ENCODE measurements at places on chromosomes 1 and 21.
A peak's percentile ranks its signal among the peaks of the same experiment; 100 is the strongest.

- no peak for DNase-seq
Observed at GRCh38 chr1:154813846-154814505, 56.1 kb downstream of the KCNN3 start.

DNA sequence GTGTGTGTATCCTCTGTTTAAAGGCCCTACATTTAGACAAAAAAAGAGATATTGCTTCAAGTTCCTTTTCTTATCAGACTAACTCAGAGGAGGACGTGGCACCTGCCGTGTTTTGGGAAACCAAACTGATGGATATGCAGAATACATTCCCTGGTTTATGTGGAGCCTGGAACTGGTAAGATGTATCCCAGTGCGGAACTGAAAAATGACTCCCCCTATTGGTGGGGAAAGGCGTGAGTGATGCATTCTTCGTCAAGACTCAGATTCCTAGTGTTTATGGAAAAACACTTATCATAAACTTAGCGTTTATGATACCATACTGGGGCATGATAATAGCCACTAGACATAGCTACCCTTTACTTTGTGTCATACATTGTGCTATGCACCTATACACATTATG is 154.2 kb downstream of the ZNF326 start:
- DNase-seq = no peak

DNA sequence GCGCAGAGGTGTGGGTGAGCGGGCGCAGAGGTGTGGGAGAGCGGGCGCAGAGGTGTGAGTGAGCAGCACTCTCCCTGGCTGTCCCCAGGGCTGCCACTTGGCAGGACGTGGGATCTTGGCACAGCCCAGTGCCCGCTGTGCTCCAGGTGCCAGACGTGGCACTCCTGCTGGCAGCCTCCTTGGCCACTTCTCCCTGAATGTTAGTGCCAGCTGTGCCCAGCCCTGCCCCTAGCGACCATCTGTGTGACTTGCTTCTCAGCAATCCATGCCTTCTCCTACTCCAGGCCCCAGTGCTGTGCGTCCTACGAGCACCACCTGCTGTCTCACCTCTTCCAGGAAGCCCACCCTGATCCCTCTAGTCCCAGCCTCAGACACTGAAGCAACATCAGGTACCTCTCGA is 30.5 kb downstream of the KRTAP10-1 start:
- DNase-seq = peak; percentile 7

DNA sequence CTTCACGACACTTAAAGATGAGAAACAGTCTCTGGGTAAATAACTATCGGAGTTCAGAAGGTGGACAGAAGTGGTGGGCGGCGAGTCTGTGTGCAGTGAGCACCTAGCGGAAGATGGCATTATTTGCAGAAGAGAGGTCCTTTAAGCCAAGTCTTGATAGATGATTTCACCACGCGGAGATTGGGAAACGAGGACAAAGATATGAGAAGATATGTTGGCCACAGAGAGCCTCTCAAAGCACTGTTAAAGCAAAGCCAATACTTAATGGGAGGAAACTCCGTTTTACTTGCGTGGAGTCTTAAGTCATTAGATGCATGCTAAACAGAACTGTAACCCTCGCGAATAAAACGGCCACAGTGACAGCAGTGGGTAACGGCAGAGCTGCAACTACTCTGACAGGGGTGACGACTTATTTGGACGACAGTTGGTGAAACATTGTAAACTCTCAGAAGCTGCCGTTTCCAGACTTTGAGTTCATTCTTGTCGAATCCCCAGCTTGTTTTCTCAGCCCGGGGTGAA is 577 bp upstream of the CEP350 start:
- peak; percentile 61 for DNase-seq

GRCh38 chr21:38794978-38795377 is 10.8 kb upstream of the ETS2 start:
- no peak for DNase-seq

DNA sequence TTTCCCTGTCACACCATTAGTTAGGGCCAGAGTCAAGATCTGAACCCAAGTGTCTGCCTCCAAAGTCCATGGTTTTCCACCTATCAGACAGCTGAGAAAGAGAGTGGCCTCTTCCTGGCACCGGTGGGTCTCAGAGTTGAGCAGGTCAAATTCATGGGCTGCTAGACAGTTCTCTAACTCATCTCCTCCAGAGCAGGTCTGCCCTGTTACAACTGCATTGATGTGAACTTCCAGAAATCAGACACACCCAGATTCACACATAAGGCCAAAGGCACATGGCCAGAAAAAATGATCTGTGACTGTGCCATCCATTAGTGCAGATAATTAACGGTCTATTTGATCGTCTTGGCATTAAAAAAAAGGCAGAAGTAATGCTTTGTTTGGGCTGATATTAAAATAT is 17.5 kb downstream of the SMIM12 start:
- DNase-seq = no peak

DNA sequence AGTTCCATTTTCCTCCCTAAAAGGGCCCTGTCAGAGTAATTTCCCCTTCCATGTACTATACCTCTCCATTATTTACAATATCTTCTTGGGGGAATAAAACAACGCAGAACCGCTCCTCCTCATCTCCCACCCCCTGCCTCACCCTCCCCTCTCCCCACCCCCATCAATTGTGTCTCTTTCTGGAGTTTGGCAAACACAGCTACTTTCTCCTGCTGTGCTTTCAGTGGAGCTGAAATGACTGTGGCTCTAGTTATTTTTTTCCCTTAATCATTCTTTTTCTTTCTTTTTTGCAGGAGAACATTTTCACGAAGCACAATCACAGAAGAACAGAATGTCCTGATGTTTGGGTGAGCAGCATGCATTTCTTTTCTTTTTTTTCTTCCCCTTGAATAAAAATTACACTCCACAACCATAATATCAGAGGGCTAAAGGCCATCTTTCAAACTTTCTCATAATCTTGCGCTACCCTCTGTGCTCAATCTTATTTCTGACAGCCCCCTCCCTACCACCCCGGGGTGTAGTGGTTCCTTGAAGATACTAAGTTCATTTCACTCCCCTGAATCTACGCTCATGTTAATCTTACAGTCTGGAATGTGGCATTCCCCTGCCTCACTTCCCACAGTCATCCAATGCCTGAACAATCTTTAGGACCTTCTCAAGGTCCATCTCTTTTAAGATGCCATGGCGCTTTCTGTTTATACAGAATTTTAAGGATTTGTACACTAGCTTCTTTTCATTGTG is 8.8 kb upstream of the PLXNA2 start:
- DNase-seq = no peak

GRCh38 chr21:36132696-36133095 is 2.2 kb upstream of the CBR3 start:
- DNase-seq = no peak

DNA sequence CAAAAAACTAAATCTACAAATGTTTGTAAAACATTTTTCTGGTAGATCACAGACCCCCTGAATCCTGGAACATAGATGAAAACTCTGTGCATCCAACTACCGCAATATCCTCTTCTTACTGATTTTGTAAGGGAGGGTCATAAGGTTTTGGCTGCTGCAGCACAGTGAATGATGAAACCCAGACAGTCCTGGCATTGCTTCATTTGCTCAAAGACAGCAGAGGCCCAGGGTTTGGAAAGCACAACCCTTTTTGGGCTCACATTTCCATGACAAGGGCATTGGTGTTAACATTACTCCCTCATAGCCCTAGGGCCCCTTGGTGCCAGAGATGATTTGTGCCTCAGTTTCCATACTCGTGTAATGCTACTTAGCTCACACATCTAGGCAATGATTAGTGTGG is 51.2 kb downstream of the PLXNA2 start:
- DNase-seq = no peak

- no peak for DNase-seq
Observed at GRCh38 chr21:16563795-16564194, 834.0 kb downstream of the USP25 start.

DNA sequence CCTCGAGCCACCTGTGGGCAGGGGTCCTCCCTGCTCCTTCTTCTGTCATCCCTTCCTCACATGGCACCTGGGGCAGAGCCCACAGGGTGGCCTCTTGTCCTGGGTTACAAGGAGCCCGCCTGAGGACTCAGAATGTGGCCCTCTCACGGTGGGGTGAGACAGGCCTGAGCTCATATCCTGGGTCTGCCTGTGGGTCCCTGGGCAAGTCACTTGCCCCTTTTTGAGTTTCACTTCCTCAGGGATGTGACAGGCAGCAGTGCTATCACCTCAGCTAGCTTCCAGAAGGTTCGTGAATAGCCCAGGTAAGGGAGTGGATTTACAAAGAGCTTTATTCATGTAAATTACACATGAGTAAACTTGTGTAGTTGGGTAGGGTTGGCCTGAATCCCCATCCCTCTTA is 33.5 kb downstream of the HTR6 start:
- no peak for DNase-seq

DNA sequence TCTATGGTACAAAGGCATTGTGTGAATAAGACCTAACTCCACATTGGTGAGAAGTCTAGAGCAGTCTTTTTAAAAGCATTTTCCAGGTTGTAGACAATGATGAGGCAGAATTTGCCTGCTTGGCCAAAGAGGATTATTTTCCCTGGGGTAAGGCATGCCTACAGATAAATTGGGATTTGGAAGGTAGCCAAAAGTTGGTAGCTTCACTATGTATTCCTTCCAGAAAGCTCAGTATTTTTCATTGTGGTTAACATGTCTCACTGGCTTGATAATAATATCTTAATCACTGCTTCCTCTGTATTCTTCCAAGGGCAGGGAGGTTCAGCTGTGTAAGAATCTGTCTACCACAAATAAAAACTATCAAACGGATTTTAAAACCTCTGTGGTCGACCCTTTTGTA is 590.8 kb upstream of the PRMT6 start:
- DNase-seq = no peak

DNA sequence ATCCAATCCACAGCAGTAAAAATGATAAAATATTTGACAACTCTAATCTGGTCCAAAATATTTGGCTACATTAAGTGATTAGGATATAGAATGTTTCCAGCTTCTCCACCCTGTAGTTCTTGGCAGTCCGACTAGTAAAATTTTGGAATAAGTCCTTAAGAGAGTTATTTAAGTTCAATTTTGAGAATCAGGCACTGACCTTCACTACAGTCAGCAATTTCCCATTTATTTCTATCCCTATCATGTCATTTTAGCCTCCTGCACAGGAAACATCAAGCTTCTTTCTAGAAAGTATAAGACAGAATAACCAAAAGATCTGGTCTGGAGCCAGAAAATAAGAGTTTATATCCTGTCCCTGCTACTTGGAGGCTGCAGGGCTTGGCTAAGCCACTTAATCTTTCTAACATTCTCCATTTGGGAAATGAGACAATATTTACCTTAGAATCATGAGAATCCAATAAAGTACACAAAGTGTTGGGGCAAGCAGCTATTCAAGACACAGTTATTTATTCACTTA is 162.2 kb downstream of the DPYD start:
- no peak for DNase-seq

DNA sequence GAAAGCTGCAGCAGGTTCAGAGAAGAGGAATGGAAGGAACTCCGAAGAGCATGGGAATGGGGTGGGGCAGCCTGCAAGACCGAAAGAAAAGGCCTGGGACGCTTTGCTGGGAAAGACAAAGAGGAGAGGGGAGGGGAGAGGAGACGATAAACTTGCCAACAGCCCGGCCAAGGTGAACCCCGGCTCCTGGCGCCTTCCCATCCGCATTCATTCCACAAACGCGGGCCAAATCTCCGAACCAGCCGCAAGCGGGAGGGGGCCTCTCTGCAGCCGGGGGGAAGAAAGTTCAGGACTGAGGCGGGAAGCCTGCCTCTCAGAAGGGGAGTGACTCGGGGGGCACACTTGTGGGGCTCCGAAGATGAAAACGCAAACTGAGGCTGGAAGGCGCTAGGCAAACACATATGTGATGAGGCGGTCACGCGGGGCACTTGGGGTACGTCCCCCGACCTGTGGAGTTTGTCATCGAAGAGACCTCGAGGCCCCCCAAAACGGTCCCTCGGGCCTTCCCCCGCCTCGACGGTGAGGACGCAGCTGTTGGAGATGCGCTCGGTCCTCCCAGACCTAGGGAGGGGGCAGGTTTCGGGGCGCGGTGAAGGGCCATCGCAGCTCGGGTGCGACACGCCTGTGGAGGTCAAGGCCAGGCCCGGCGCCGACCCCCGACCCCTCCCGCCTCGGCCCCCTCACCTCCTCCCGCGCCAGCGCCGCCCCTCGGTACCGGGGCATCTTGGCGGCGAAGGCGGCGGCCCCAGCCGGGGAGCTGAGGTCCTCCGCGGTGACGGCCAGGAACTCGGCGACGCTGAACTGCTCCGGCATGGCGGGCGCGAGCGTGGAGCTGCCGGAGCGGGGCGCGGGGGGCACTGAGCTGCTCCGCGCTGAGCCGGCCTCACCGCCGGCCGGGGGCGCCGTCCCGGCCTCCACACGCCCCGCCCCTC is at the start of gene ASAP3:
Gene ASAP3, minus strand, starts transcription at position 859 of the 932 bp plus-strand sequence. Its CDS starts 46 bp downstream, at position 813.
- DNase-seq = peak; percentile 26

DNA sequence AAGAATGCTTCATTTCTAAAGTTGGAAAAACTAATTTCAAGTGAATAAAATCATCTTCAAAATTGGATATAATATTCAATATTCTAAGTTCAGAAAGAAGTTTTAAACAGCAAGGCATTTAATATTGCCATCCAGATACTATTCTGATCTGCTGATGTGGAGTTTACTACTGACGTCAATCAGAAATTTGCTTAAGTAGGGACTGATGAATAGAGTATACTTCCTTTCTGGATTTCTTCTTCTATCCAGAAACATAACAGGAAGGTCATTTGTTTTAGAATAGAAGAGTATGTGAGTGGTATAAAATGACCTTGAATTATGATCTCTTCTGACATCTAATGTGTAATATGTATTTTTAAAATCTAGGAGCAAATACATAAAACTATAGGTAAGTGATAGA is 308.1 kb upstream of the ADGRL2 start:
- DNase-seq = no peak

DNA sequence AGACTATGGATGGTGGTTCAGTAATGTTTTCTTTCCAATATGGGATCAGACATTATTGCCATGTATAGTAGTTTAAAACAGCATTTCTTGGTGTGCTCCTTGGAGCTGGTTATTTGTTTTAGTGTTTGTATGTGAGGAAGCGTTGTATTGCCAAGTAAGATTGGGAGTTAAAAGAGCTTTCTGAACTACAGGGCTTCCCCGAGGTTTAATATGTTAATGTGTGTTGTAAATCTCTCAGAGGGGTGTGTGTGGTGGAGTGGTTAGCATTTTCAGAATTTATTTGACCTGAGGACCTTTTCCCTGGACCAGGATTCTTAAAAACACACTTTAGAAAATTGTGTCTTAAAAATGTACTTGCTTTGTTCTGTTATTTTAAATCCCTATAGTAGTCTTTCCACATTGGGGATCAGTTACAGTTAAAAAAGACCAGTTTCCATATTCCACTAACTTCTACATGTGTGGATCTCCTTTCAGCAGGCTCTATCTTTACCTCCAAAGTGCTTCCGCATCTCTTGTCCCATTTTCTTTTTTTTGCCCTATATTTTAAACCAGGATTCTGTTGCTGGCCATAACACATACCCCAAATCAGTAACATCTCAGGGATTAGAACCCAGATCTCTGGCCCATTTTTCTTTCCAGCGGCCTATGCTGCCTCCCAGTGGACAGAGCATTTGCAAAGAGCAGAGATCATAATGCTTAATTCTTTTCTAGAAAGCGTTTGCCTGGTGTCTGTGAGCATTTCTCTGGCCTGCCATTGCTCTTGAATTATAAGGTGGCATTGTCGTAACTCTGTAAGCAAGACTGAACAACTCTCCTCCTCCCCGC is 58.6 kb downstream of the PBX1 start:
- DNase-seq = peak; percentile 51

GRCh38 chr1:30337324-30337620 is 386.1 kb downstream of the MATN1 start:
- no peak for DNase-seq
